ENCODE measurements at places on chromosomes 1 and 21.

DNA sequence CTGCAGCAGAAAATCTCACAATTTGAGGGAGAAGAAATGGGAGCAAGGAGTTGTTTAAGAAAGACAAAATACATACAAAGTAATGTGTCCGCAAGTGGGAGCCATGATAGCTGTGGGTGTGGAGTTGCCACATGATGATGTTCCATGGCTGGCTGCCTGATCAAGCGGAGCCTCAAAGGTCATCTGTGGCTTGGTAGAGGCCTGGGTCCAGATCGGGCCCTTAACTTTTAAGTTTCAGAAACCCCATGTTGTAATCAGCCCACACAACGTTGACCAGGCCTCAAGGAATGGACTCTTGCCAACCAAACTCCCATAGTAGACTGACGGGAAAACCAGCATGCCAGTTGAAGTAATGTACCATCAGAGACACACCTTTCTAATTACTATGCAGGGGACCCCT lies 64.7 kb upstream of the ANGPTL1 start:
- DNase-seq = no peak

GRCh38 chr1:37456614-37457013 lies 17.8 kb upstream of the ZC3H12A start:
- DNase-seq = no peak

- no peak for DNase-seq
Observed at GRCh38 chr1:21550097-21550496, 40.9 kb downstream of the ALPL start.

DNA sequence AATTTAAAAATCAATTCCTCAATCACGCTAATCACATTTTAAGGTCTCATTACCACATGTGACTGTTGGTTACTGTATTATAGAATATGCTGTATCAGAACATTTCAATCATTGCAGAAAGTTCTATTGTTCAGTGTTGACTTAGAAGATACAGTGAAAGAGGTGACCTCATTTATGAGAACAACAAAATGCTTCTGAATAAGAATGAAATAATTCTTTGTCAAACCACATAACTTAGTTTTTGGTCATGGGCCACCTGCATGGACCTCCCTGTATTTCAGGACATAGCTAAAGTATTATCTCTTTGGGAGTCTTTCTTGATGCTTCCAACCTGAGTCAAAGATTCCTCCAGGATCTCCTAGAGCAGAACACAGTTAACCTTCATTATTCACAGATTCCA lies 22.3 kb downstream of the MFSD2A start:
- DNase-seq = no peak

GRCh38 chr21:17428980-17429379 lies 83.9 kb upstream of the CXADR start:
- no peak for DNase-seq

DNA sequence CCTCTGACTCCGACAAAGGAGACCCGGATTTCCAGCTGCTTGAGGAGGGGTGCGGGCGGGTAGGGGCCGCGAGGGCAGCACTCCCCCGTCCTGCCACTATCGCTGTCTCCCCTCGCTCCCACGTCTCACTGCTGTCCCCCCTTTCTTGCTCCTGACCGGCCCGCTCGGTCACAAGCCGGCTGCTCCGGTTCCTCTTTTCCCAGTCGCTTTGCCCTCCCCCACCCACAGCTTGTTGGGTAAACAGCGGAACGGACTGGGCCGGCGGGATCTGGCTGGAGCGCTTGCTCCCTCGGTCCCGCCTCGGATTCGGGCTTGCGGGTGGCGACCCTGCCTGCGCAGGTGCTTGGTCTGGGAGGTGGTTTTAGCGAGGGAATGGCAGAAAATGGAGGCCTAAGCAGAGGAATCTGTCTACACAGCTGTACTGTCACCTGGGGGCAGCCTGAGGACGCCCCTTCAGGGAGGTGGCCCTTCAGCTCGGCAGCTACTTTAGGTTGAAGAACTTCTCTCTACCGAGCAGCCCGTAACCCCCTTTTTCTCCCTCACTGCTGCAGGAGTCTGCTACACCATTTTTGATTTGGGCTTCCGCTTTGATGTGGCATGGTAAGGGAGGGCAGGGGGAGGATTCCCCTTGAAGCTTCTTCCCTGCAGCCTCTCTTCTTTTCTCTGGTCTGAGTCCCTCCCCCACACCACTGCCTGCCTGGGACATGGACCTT lies 645 bp downstream of the ATP6V0B start:
- DNase-seq = peak; percentile 18

GRCh38 chr1:170929412-170929834 lies 5.9 kb upstream of the MROH9 start:
- DNase-seq = no peak

- DNase-seq = no peak
Observed at GRCh38 chr1:201051399-201051798, 27.9 kb upstream of the KIF21B start.

DNA sequence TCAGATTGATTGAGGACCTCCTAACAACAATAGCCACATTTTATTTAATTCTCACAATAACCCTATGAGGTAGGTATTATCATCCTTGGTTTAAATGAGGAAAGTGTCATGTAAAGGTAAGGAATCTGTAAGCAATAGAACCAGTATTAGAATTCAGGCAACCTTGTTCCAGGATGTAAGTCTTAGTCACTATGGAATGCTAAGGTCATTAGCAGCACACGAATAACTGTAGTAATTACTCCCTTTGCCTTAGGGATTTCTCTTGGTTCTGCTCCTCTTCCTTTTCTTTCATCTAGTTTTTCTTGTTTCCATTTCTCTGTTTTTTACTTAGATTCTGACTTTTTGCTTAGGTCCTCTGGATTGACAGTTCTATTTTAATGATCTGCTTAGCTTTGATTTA lies 23.1 kb upstream of the ATP6V1G3 start:
- no peak for DNase-seq

DNA sequence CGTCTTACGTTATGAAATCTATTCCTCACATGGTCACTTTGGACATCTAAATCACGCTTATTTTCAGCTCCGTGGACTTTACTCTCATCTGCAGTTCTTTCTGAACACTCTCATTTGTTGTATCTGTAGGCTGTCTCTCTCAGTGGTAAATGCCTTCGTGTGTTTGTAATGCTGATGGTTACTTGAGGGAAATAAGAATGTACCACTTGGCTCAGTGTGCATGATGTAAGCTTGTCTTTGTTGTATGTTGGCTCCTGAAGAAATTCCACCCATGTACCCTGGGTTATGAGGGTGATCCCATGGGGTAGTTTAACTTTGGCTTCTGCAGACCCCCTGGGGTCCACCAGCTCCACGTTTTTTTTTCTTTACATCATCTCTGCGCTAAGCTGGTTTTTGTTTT lies 378.4 kb downstream of the SETD4 start:
- DNase-seq = no peak

DNA sequence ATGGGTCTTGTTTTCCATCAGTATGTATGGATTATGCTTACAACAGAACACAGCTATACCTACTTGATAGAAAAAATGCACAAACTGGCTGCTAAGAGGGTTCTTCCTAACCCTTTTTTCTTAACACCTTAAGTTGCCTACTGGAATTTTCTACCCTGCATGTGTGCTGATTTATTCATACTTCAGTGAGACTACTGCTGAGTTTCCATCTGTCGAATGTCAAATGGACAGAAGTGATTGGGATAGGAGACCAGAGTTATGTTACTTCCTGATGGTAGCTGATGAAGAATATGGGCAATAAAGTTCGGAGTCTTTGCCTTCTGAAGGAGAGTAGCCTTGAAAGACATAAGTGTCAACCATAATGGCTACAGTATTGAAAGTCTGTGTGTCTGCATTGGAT lies 6.5 kb upstream of the DNM3 start:
- no peak for DNase-seq

DNA sequence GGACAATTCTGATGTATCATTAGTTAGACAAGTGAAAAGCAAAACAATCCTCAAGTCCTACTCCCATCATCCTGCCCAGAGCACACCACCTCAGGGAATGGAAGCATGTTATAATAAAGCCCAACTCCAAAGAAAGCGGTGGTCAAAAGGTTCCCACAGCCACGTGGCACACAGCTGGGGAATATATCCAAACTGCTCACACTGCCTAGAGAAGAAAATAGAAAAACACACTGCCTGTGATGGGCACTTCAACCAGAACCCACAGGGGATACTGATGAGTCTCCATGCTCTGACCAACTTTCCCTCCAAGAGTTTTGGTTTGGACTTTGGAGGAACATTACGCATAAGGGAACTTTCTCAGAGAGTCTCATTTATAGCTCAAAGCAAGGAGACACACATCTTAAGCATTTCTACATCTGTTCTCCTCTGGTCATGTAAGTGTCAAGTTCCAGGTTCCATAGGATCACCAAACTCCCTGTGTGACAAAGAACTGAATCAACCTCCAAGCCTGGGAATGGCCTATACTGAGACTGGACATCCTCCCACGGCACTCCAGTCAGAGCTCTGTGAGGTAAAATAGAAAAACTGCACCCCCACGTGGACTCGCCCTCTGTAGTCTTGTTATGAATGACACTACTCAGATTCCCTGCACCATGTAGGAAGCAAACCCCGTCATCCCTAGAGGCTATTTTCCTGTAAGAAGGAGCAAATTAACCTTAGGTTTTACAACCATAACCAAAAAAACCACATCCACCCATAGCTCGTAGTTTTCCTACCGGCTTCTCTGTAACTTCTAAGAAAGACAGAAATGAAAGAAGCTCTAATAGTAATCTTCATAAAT lies 12.2 kb downstream of the DSTYK start:
- no peak for DNase-seq

GRCh38 chr1:27299385-27300271 lies 22.3 kb upstream of the TMEM222 start:
- no peak for DNase-seq

DNA sequence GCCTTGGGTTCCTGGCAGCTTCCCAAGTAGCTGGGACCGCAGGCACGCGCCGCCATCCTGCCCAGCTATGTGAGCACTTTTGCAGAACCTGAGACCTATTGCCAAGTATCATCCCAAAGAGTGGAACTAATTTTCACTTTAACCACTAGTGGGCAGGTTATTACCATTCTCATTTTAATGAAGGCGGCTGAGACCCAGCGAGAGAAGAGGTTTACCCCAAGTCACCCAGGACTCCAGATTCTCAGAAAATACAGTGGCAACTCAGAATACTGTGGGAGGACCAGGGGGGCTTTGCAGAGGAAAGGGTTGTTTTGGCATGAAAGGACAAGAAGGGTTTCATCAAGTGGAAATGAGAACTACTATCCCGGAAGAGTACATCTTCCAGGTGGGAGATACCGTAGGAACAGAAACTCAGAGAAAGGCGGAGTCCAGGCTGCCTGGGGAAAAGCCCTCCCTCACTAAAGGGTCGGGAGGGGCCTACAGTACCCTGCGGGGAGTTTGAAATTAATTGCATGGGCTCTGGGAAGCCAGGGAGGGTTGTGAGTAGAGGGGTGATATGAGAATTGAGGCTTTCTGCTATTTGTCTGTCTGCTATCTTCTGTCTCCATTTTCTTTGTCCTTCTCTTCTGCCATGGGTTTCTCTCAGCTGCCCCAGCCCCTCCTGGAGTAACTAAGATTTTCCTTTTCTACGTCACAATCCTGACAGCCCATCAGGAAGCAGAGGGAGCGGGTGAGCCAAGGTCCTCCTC lies 7.2 kb upstream of the SEMA4A start:
- DNase-seq = no peak

GRCh38 chr1:232548691-232549090 lies 81.2 kb downstream of the SIPA1L2 start:
- DNase-seq = no peak

DNA sequence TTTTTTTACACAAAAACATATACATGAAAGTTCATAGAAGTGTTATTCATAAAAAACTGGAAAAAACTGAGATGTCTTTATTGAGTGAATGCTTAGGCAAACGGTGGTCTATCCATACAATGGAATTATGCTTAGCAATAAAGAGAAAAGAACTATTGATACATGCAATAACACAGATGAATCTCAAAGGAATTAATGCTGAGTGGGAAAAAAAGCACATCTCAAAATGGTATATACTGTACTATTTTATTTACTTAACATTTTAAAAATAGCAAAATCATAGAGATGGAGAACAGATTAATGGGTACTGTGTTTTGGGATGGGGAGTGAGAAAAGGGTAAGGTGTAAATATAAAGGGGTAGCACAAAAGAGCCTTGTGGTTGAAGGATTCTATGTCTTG lies 29.8 kb downstream of the METTL18 start:
- DNase-seq = no peak

DNA sequence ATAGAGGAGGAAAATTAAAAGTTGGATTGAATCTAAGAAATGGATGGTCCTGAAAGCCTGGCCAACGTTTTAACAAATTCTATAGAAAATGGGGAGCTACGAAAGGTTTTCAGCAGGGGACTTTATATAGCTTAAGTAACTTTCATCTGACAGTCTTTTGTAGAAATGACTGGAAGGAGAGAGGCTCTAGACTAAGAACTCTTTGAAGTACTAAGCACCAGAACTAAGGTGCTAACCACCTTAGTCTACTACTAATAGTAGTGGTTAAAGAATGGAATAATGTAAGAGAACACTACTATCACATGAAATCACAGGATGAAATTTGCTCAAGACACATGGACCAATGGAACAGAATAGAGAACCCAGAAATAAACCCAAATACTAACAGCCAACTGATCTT lies 126.1 kb downstream of the DENND1B start:
- DNase-seq = no peak

DNA sequence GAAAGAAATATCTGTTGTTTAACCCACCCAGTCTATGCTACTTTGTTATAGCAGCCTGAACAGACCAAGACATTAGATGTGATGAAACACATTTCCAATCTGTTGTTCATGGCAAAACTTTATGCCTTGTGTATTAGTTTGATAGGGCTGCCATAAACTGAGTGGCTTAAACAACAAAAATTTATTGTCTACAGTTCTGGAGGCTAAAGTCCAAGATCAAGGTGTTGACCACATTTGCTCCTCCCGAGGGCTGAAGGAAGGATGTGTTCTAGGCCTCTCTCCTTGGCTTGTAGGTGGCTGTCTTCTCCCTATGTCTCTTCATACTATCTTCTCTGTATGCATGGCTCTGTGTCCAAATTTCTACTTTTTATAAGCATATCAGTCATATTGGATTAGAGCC lies 94.1 kb upstream of the HIVEP3 start:
- DNase-seq = no peak

- DNase-seq = no peak
Observed at GRCh38 chr21:32702702-32703101, 25.1 kb downstream of the SYNJ1 start.

DNA sequence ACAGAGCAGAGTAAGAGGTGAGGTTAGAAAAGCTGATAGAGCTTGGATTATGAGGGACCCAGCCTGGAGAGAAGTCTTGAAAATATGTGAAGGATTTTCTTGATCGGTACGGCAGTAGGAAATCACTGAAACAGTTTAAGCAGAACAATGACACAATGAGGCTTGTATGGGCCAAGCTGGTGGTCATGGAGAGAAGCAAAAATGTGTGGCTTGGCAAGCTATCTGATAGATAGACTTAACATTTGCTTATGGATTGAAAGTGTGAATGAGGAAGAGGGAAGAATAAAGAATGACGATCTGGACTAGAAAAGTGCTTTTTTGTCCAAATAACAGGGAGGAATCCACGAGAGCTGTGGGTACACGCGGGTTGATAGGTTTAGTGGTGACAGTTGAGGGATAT lies 15.4 kb upstream of the XPR1 start:
- no peak for DNase-seq

DNA sequence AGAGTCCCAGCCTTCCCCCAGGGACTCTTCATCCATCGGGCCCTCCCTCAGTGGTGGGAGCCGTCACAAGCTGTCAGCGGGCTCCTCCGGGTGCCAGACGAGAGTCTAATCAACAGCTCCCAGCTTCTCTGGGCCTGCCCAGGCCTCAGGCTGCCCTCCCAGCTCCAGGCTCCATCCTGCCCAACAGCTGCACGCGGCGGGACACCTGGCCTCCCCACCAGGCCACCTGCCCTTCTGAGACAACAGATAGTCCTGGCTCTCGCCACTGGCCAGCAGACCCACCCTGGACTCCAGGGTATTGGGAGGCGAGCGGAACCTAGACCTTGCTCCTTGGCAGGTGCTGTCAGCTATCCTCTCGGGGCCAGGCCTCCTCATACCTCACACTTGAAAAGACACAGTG lies 3.1 kb downstream of the WNT4 start:
- DNase-seq = no peak

All from T-helper 22 cell (primary cell).